D721Med (cell line): ENCODE measurements at places on chromosomes 6 and 20.

GRCh38 chr6:1572892-1573291 is 36.8 kb upstream of the FOXC1 start:
- DNase-seq: no peak

DNA sequence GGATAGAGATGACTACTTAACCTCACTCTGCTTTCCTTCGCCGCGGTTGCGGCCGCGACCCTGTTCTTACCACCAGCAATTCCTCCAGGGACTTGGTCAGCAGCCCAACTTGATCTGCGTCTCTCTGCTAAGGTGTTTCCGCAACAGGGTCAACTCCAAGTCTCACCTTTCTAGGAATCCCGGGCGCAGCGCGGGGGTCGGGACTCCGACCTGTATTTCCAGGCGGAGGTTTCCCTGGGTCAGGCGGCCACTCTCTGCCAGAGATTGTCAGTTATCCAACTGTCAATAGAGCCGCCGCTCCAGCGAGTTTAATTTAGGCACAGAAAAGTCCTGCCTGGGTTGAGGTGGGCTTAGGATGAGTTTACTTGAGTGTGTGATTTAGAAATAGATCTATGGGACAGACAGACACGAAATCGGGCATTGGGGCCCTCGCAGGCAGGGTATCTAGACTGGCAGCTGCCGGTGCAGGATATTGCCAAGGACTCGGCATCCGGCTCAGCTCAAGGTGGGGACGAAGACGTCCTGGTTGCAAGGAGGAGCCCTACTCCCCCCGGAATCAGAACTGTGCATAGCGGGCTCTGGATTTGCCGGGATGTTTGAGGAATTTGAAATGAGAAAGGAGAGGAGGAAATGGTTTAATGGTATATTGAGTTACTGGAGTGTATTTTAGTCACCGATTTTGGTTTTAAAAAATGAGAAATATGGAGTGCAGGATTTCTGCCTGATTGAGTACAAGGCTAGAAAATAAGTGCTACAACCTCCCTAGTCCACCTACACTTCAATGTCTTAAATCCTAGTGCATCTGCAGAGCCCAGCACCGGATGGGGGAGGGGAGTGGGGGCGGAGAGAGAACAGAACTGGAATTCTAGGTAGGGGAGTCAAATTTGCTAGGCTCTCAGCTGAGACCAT is 23.7 kb downstream of the POM121L2 start:
- DNase-seq: no peak

GRCh38 chr6:84447651-84448050 is 220.2 kb upstream of the CEP162 start:
- no peak for DNase-seq

DNA sequence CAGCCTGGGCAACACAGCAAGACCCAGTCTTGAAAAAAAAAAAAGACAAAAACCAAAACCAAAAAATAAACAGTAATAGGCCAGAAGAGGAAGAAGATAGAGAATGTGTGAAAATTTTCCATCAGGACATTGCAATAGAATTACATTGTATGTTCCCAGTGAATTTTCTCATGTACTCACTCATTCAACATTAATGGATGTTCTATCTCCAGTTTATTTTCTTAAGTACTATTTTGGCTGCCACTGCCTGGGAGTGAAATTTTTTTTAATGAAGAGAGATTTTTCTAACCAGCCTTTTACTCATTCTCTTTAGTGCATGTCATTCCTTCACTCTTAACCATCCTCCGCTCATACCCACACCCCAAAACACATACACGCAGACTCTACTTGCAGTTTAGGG is 282.8 kb downstream of the ALDH8A1 start:
- DNase-seq: no peak

GRCh38 chr6:164039954-164040375 is 625.4 kb downstream of the QKI start:
- no peak for DNase-seq

DNA sequence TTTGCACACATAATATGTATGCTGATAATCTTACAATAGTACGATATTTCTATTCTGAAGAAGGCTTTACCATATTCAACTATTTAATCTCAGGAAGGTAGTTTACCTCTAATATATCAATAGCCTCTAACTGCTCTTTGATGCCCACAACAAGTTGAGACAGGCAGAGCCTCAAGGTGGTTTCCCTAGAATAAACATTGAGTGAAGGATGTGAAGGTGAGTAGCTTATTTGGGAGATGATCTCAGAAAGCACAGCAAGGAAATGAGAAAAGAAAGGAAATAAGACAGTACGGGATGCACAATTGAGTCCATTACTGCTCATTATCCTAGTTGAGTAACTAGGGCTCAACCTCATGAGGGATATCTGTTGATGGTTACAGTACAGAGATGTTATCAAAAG is 638.4 kb downstream of the MAFB start:
- DNase-seq: no peak
